ENCODE measurements at places on chromosomes 12 and 14.

- no peak for DNase-seq
Measured at GRCh38 chr14:68611599-68611998, 181.3 kb downstream of the ZFP36L1 start.

DNA sequence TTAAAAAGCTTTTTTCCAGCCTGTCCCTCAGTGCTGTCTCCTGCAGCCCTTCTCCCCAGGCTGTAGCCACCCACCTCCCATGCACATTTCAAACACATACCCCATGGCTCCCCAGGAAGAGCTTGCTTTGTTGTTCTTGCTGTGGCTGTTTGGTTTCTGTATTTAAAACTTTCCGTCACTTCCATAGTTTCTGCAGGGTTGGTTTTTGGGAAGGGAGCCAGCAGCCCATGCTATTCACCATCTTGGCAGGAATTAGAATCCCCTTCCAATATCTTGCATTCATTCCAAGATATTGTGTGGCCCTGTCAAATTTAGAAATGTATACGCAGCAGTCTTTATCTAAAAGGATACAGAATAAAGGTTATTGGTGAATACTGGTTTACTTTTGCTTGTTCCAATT, 29.6 kb downstream of the CFAP251 start:
- DNase-seq, result no peak

- no peak for DNase-seq
Measured at GRCh38 chr14:68477110-68477455, 315.8 kb downstream of the ZFP36L1 start.

DNA sequence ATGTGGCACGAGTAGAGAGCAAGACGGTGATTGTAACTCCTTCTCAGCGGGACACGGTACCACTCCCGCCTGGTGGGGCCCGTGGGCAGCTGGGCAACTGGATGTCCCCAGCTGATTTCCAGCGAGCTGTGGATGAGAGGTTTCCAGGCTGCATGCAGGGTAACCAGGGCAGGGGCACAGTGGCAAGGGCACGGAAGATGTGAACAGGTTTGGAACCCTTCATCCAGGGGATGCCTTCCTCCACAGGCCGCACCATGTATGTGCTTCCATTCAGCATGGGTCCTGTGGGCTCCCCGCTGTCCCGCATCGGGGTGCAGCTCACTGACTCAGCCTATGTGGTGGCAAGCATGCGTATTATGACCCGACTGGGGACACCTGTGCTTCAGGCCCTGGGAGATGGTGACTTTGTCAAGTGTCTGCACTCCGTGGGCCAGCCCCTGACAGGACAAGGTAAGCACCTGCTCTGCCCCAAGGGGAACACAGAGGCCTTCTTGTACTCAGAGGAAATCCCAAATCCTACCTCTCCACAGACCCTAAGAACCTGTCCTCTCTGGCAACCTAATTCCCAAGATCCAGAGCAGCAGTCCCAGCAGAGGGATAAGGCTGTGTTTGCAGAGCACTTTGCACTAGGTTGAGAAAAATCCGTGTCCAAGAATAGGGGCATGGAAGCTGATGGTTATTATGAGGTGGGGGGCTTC, 4.3 kb downstream of the PCK2 start:
- DNase-seq, result no peak

GRCh38 chr14:54979039-54979438, 47.9 kb downstream of the WDHD1 start:
- DNase-seq, result no peak

DNA sequence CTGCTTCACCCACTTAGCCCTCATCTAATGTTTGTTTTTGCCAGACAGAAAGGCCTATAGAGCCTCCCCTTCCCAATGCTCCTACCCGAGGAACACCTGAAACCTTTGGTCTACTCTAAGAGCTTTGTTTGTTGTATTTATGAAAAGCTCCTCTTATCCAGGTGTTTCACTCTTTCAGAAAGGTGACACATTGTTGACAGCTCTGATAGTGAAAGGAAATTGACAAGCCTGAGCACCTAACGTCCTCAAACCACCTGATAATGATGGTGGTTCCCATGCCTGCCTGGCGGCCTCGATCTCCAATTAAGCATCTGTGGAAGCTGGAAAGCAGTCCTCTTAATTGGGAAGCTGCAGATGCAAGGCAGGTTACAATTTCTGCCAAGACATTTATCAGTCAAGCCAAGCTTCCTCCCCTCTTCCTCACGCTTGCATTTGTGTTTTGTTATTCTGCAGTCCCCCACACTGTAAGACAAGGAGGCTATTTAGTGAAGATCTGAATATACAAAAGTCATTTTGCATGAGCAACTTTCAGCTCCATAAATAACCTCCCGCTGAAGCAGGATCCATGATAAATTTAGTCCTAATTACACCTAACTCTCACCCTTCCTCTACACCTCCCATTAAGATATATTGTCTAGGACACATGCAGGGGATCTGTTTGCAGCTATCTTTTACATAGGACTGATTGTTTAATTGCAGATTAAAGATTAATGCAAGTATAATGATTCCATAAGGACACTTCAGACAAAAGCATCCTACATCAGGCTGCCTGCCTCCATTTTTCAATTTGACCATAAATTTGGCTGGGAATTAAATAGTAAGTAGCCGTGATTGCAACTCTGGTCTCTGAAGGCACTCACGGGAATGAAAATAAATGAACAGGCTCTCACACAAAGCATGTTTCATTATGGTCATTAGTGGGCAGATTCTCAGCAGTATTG, 288.6 kb downstream of the PDZRN4 start:
- DNase-seq, result no peak

- DNase-seq, result no peak
Measured at GRCh38 chr12:124852329-124852831, 11.3 kb downstream of the SCARB1 start.

GRCh38 chr14:80264702-80265101, 53.4 kb upstream of the DIO2 start:
- DNase-seq, result no peak
